ENCODE measurements at places on chromosomes 13 and 19. TPM values are rescaled to one million over a fixed set of nuclear protein-coding genes. Genes with fewer than 3 reads are reported as not detected.

NMRK2 gene
- 57.3 TPM for total RNA-seq

GARIN5B gene
- total RNA-seq: not detected

TUBA3C gene
- total RNA-seq: not detected

VSIG10L gene
- 10.4 TPM for total RNA-seq

CEBPA gene
- total RNA-seq: 5.0 TPM

DNA sequence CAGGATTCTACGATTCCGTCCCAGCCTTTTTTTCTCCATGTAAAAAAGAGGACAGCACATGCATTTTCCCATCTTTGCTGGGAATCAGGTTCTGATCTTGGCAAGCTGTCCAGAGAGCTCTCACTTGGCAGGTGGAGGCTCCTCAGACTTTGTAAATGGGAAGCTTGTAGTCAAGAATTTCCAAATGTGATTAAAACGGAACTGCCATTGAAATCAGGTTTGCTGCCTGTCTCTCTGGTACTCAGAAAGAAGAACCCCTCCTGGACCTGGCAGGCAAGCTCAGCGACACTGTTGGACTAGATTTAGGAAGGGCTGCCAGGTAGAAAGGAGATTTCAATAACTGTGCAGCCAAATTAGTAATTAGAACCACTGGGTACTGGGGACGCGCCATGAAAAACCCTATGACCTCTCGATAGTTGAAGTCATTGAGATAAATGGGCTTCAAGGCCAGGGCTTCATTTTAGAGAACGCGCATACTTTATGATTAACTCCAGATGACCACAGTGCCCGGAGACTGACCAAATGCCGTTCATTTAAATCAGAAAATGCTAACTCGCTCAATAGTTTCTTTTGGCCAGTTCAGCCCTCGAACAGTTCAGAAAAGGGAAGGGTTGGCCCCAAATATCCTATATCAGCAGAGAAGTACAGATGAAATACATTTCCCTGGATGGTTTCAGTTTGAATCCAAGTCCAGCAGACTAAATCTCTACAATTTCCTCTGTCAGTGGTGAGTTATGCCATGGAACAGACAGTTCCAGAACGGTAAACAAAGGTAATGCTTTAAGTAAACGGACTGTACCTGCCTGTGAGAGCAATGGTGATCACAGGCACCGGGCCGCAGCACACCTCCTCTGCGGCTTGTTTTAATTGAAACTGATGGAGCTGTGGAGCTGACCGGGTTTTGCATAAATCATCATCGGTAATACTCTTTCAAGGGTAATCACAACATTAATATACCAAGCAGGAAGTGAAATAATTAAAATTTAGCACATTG is 517.4 kb downstream of the RFC3 start:
- no peak for DNase-seq

GRCh38 chr19:40547836-40548235 is 28.8 kb upstream of the SHKBP1 start:
- no peak for DNase-seq

DNA sequence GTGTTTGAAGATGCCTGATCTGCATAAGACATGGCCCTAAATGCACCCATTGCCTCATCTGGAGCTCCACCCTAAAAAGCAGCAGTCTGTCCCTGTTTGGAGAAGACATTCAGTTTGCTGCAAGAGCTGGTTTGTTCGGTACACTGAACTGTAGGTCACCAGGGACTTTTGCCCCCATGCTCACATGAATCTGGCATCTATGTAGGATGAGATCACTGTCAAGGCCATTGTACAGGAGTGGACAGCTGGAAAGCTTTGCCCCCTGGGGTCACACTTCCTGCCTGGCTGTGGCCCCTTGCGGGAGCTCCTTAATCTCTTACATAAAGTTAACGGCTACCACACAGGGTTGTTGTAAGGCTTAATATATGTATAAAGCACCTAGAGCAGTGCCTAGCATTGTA is 73.0 kb downstream of the IPO5 start:
- peak; percentile 46 for DNase-seq

DNA sequence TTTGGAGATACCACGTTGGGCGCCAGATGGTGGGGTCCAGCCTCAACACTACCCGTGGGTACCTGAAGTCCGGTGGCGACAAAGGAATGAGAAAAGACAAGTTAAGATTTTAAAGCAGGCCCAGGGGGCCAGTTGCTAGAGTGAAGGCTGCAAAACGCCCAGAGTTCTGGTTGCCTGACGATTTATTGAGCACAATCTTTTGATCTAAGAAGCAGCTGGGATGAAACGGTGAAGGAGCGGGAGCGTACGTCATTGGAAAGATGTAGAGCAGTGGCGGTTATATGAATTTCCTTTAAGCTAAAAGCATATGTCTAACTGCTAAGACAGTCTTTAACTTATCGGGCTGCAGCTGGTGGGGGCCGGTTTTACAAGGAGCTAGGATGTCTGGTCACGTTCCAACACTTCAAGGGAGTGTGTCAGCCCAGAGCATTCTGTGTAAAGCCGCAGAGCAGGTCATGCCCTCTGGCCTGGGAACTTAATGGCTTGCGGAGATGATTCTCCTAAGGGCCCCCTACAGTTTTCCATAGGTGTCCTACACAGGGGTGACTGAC is 28.9 kb upstream of the EVI5L start:
- DNase-seq: no peak

GRCh38 chr19:16121141-16121540 is 9.5 kb downstream of the RAB8A start:
- no peak for DNase-seq

GRCh38 chr13:113631341-113632095 is 26.5 kb downstream of the ATP4B start:
- no peak for DNase-seq

DNA sequence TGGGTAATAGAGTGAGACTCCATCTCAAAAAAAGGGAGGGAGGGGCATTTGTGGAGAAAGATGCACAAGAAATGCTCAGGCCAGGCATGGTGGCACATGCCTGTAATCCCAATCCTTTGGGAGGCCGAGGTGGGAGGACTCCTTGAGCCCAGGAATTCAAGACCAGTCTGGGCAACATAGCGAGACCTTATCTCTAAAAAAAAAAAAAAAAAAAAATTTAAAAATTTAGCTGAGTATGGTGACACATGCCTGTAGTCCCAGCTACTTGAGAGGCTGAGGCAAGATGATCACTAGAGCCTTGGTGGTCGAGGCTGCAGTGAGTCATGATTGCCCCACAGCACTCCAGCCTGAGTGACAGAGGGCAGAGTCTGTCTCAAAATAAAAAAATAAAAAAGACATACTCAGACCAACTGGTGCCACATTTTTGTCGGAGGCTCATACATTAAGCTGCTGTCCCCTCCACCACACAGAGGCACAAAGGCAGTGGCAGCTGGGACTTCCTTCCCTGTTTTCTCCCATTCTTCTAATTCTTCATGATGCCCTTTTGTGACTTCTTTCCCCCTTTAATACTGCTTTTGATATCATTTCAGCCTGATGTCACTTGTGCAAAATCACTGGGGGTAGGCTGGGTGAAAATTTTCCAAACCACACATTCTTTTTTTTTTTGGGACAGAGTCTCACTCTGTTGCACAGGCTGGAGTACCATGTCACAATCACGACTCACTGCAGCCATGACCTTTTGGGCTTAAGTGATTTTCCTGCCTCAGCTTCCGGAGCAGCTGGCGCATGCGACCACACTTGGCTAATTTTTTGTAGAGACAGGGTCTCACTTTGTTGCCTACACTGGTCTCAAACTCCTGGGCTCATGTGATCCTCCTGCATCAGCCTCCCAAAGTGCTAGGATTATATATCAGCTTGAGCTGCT is 26.8 kb upstream of the CXCL17 start:
- DNase-seq: no peak

GRCh38 chr13:103134271-103134670 is 68.1 kb upstream of the SLC10A2 start:
- no peak for DNase-seq

DNA sequence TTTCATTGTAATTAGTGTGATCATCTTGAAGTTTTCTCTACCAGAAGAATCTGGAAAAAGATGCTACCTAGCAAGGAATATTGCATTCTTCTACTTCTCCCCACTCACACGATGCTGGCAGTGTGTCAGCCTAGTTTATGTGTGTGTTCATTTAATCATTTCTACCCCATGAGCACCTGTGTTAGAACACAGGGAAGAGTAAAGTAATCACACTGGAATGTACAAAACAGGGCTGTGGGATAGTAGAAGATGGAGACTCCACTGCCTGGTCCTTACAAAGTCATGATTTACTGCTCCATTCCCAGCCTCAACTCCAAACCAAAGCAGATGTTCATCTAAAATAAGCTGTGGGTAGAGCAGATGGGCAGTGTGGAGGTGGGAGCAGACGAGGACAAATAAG is 47.7 kb upstream of the RGCC start:
- no peak for DNase-seq

DNA sequence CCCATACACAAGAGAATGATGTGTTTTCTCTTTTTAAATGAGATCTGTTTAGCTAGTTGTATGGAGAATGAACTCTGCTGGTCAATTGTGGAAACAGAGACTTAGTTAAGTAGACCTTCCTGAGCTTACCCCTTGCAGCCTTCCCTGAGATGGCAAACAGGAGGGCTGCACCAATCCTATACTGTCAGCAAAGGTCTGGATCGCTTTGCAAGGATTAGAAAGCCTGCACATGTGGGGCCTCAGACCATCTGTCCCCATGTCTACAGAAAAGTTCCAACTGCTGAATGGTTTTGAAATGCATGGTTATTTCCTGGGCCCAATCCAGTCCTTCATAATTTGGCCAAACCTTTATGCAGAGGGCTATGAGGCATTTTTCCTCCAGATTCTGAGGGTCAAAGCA is 183.9 kb upstream of the SLC10A2 start:
- DNase-seq: no peak

GRCh38 chr19:51552608-51552995 is 18.5 kb upstream of the ZNF175 start:
- DNase-seq: no peak

- peak; percentile 30 for DNase-seq
These were observed 3.7 kb downstream of the ZSCAN22 start for GRCh38 chr19:58330458-58330857.

GRCh38 chr19:7072541-7072940 is 3.0 kb downstream of the ZNF557 start:
- DNase-seq: no peak

GRCh38 chr13:83732755-83733154 is 149.5 kb downstream of the SLITRK1 start:
- DNase-seq: no peak

GRCh38 chr19:13808856-13809255 is 13.6 kb downstream of the ZSWIM4 start:
- DNase-seq: no peak

- DNase-seq: no peak
These were observed 1632.0 kb downstream of the PCDH9 start for GRCh38 chr13:65597839-65598818.

- DNase-seq: peak; percentile 84
These were observed 7.1 kb downstream of the LIPE start for GRCh38 chr19:42420055-42420544.

- no peak for DNase-seq
These were observed 17.2 kb downstream of the RASA3 start for GRCh38 chr13:114115191-114115671.

- DNase-seq: no peak
These were observed 23.3 kb downstream of the LAMP1 start for GRCh38 chr13:113320226-113320875.

- no peak for DNase-seq
These were observed 20.4 kb downstream of the UBL3 start for GRCh38 chr13:29830000-29830399.

Data from GM23338 (cell line).